Stimulated activated CD8-positive, alpha-beta memory T cell treated with anti-CD3 and anti-CD28 coated beads, Interleukin-4, amount 100 ng/mL, for 1 hour (primary cell): ENCODE measurements at places on chromosomes 2 and 18.

DNA sequence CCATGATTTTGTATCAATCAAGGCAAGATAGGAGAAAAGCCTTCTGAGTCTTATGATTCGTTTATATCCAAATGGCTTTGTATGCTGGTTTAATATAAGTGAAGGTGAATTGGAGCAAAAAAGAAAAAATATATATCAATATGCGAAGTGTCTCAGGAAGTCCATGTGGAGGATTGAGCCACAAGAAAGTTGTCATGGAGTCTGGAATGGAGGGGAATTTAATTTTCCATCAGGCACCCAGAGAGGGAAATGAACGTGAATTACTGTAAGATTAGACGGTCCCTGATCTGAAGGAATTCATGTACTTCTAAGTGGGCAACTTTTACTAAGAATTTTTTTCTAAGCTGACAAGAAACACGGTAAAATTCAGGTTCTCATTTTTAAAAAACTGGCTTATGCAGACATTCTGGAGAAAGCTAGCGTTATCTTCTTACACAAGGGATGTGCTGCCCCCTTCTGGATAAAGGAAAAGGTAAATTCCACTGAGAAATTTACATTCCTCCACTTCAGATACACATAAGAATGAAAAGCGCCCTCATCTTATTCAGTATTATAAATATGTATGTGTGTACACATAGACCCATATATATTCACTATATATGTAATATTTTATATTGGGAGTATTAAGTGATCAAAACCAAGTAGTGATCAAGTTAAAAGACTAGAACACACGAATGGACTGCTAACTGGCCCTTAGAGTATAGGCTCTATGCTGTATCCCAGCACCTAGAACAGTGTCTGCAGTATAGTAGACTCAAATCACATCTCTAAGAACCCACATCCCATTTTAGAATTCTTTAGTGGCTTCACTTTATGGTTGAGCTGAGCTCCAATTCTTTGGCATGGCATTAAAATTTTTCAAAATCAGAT, 289.0 kb upstream of the TFPI start:
- DNase-seq, result no peak

DNA sequence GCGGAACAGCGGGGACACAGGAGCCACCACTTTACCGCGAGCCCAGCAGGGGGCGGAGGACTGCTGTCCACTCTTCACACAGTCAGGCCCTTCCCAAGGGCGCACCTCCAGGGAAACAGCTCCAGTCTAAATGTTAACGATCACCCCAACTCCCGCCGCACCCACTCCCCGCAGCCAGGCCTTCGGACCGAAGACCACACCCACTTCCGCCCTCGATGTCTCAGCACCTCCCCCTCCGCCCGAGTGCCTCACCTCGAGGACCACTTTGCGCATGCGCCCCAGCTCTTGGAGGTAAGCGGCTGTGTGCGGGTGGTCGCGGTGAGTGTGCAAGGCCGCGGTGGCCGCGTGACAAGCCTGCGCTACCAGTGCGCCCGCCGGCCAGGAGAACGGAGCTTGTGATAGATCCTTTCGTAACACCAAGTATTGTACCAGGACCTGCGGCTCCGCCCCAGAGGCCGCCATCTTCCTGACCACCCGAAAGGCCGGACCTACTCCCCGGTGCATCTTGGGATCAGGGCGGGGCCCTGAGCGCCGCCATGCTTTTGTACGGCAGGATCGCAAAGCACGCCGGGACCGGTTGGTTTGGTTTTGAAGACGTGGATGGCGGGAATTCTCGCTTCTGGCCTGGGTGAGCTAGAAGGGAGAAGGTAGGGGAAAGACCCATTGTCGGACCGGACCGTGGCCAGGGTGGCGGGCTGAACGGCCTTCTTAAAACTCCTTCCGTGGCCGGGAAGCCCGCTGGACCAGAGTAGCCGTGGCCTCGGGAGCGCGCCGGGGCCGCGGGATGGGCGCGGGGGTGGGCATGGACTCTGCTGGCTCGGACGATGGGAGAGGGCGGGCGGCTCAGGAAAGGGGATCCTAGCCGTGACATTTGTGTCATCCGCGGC, at the start of the genes CENPO and PTRHD1:
TSS of gene CENPO (plus strand) at position 552 of the 887 bp plus-strand sequence. CDS start 495 bp downstream, outside the sequence.
TSS of gene PTRHD1 (minus strand) at position 518 of the 887 bp plus-strand sequence. CDS start at position 504, 14 bp downstream.
- peak; percentile 88 for DNase-seq

- DNase-seq, result no peak
These were observed 115.2 kb downstream of the SLC5A7 start for GRCh38 chr2:108101481-108101880.

DNA sequence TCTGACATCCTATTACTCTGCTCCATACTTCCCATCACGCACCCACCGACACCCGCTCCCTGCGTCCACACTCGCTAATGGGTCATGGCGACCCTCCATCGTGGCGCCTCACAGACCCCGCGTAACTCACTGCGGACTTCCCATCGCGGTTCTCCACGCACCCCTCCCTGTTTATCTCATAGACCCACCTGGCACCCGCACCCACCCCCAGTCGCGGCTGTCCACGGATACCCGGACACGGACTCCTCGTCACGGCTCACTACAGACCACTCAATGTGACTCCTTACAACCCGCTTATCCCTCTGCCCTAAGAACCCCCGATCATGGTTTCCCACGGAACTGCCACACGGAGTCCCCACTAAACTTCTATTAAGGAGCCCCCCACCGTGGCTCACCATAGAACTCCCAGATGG, 458 bp downstream of the CXXC1 start:
- no peak for DNase-seq

GRCh38 chr2:40281021-40281940, 170.6 kb downstream of the SLC8A1 start:
- no peak for DNase-seq

GRCh38 chr2:218427741-218428140, 8.8 kb downstream of the VIL1 start:
- DNase-seq, result no peak

- no peak for DNase-seq
These were observed 246.0 kb downstream of the CLIP4 start for GRCh38 chr2:29361231-29361630.

- DNase-seq, result no peak
These were observed 36.3 kb downstream of the TPRKB start for GRCh38 chr2:73700661-73701447.

DNA sequence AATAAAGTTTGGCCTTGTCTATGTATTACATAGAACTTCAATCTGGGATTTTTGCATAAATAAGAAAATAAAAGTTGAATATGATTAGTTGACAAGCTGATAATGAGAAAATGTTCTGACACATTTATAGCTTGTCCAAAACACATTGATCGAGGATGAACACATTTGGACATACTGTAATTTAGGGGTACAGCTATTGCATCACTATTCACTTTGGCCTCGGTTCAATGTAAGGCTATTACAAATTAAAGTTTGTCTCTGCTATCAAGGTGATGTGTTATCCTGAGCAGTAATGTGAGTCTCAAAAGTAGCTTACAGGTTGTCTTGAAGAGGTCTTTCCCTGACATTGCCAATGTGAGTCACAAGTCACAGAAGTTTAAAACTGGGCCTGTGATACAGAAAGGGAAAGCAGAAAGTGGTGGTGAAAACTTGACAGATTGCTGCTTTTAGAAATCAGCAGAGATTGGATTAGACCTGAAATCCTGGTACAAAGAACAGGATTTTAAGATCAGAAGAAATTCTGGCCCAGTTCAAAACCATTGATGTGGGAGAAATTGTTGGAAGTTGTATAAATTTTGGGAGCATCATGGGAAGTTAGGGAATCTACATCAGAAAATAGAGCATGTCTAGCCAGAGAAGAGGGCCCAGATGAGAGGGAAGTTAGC, 674.1 kb downstream of the NYAP2 start:
- no peak for DNase-seq

DNA sequence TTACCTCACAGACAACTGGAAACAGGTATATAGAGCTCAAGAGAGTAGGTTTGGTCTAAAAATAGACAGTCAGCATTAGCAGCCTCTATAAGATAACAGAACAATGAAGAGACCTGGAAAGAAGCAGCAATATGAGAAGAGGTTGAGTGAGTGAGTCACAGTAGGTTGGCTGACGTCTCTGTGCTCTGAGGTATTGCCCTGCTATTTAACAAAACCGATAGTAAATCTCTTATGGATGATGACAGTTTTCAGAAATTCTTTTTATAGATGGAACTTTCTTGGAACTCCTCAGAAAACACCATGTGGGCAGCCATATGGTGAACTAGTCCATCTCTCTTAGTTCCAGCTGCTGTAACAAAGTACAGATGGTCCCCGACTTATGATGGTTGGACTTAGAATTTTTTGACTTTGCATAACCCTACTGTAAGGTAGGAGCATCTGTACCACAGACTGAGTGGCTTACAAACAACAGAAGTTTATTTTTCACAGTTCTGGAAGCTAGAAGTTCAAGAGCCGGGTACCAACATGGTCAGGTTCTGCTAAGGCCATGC, 123.5 kb downstream of the MBD2 start:
- DNase-seq, result no peak

GRCh38 chr2:202773301-202773973, 98.1 kb downstream of the ICA1L start:
- DNase-seq, result no peak

GRCh38 chr2:127577503-127577902, 42.0 kb downstream of the MYO7B start:
- DNase-seq, result no peak

DNA sequence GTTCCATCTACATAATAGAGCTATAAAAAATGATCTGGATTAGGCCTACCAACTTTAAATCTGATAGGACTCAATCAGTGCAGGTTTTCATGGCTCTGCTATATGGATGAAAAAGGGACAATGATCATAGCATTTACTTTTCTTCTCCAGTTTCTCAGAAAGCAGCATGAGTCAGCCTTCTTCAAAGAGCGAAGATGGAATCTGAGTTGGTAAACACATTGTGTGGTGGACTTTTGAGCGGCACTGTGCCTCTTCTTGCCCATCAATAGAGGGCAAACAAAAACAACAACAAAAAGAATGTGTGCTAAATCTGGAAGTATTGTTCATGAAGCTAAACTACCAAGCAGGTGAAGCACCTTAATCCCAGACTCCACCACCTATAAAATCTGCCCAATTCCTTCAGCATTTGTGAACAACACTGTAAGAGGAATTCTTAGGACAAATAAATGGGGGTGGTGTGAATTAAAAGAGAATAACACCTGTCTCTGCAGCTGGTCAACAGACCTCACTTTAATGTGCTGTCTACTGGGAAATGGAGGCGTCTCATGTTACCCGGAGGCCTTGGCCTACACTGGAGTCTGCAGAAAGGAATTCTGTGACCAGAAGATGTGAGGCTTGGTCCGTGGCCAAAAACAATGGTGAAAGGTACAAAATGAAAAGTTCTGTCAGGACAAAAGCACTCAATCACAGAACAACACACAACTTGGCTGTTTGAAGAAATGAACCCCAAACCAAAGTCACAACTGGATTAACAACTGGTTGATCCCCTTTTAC, 609.0 kb downstream of the IRS1 start:
- no peak for DNase-seq

- no peak for DNase-seq
These were observed 9.4 kb upstream of the GMPPA start for GRCh38 chr2:219489315-219489714.

GRCh38 chr2:204437408-204437807, 107.9 kb upstream of the PARD3B start:
- DNase-seq, result no peak

DNA sequence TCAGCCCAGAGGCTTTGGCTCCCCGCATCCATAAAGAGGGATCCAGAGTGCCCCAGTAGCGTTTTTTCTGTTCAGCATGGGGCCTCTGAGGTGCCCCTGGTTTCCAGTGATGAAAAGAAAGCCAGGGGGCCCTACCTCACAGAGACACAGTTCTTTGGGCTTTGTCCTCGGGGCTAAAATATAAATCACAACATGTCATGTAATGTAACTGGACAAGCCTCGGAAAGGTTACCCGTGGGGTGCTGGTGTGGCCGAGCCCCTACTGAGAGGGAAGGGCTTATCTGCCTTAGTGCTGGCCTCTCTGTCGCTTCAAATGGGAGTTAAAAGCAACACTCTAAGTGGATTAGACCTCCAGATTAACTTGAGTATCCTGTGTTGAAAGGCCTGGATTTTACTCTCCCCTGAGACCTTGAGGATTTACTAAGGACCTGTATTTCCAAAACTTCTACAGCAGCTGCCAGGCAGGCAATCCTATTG, 251.6 kb upstream of the APCDD1 start:
- DNase-seq, result no peak
